Stimulated activated CD8-positive, alpha-beta memory T cell treated with anti-CD3 and anti-CD28 coated beads, Interleukin-2, amount 100 ng/mL, for 1 hour (primary cell): ENCODE measurements at places on chromosomes 12 and 14.

DNA sequence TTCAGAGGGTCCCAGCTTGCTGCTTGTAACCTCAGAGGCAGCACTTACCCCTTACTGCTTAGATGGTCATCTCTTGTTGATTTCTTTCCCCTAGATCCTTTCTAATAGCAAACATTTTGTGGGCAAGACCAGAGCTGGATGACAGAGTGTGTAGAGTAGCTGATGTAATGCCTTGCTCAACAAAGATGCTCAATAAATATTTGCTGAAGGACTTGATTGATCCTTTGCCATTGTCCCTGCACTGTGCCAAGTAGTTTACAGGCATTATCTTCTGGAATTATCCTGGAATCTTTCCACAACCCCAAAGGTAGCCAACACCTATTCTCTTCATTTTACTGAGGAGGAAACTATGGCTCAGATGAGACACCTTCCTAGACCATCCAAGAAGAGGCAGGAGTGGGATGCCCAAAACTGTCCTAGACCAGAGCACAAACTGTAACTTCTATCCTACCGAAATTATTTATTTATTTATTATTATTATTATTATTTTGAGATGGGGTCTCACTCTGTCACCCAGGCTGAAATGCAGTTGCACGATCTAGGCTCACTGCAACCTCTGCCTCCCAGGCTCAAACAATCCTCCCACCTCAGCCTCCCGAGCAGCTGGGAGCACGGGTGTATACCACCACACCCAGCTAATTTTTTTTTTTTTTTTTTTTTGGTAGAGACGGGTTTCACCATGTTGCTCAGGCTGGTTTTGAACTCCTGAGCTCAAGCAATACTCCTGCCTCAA, 1.4 kb downstream of the MMAB start:
- no peak for DNase-seq

GRCh38 chr12:23930599-23930998, 18.9 kb downstream of the SOX5 start:
- no peak for DNase-seq

- DNase-seq = no peak
Observed at GRCh38 chr14:79278798-79279644, 932.3 kb downstream of the DIO2 start.

DNA sequence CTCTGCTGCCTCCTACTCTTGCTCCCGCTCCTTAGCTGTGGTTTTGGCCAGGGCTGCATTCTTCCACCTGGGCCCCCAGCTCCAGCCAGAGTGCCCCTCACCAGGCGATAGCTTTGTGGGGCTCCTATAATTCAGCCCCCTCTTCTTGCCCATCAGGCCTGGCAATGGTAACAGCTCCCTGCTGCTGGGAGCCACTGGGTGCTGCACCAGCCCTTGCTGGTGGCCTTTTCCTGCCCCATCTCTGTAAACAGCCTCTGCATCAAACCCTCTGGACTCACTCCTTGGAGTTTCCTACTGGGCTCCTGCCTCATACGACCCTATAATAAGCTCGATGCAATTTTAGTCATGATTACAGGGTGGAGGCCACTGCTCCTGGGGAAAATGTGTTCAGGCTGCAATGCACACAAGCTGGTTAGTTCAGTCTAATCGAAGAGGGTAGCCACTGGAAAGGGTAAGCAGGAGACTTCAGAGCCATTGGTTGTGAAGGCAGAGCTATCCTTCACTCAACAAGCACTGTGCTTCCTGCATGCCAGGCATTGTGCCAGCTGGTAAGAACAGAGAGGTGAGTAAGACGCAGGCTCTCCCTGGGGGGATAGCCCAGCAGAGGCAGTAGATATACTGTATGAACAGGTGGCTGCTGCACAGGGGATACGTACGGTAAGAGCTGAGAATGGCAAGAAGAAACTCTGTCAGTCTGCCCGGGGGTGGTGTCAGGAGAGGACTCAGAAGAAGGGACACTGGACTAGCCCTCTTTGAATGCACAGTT, 24.7 kb downstream of the CLMN start:
- no peak for DNase-seq

DNA sequence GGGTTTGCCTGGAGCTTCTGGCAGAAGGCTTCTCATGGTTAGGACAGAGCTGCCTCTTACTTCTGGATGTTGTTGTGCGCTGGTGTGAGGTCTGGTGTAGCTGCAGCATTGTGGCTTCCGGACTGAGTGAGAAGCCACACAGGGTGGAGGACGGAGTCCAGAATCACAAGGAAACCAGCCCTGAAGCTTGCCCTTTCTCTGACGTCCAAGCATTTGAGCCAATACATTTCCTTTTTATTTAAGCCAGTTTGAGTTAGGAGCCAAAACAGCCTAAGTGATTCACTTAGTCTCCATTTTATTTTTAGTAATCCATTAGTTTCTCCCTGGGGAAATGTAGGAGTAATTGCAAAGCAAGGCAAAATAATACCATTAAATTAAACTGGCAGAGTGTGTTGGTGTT, 402.4 kb upstream of the RGS6 start:
- DNase-seq = no peak

- DNase-seq = no peak
Observed at GRCh38 chr12:16349131-16349460, 1.7 kb downstream of the MGST1 start.

GRCh38 chr14:96626121-96626768, 124.1 kb downstream of the PAPOLA start:
- no peak for DNase-seq

GRCh38 chr14:24093901-24094840, at the start of gene PCK2:
Gene PCK2, plus strand, starts transcription at chr14:24094311. Its CDS starts 95 bp downstream, at chr14:24094406.
- DNase-seq = peak; percentile 47

DNA sequence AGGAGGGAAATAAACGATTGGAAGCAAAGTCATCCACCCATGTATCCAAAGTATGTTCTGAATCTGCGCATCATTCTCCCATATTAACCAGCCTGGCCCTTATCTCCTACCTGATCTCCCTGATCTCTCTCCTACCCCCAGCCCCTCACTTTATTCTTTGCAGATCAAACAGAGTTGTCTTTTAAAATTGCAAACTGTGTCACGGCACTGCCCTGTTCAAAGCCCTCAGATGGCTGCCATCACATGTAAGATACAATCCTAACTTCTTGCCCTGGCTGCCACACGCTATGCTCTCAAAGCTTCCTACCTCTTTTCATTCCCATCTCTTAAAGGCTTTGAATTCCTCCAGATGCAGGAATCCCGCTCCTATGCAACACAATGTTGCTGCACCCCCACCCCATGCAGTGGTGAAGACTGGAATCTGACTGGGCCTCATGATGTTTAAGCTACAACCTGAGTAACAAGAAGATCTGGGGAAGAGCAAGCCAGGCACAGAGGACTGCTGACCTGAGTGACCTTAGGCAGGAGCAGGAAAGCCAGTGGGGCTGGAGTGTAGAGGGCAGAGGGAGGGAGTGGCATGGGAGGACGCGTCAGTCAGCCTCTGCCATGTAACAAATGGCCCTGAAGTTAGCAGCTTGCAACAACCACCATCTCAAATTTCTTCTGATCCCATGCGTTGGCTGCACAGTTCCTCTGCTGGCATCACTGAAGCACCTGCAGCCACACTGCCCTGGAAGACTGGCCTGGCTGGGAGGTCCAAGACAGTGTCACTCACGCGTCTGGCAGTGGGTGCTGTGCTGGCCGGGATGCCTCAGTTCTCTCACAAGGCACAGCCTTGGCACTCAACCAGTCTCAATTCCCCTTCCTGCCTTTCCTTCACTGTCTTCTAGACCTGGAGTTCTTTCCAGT, 382.8 kb downstream of the BCL11B start:
- DNase-seq = no peak

GRCh38 chr12:52522346-52523011, 2.3 kb upstream of the KRT5 start:
- no peak for DNase-seq

DNA sequence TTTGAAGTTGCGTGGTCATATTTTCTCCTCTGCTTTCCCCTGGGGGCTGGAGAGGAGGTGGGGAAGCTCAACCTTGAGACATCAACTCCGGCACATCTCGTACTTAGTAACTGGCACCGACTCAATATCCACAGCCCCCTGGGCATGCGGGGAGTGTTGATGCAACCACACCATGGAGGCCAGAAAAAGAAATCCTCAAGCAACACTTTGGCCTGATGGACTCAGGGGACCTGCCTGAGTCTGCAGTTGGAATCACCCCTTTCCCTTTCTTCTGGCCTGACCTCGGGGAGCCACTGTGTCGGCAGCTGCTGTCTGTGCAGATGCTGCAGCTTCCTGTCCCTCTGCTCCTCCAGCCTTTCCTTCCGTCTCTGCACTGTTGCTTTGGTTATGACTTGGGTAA, 11.4 kb upstream of the AACS start:
- no peak for DNase-seq

- DNase-seq = no peak
Observed at GRCh38 chr14:52043690-52044089, 25.2 kb downstream of the NID2 start.

GRCh38 chr12:45231515-45232145, 15.7 kb downstream of the ANO6 start:
- no peak for DNase-seq

DNA sequence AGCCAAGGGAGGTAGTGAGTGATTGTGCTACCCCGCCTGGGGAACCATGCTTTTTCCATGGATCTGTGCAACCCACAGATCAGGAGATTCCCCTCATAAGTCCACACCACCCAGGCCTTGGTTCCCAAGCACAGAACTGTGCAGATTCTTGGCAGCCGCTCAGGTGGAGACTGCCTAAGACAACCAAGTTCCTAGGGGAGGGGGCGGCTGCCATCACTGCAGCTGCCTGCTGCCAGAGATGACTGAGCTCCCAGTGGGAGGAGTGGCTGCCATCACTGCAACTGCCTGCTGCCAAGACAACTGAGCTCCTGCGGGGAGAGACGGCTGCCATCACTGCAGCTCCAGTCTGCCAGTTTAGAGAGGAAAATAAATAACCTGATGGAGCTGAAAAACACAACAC, 138.3 kb upstream of the GARIN2 start:
- DNase-seq = no peak

- DNase-seq = no peak
Observed at GRCh38 chr12:48000878-48001504, 3.3 kb downstream of the COL2A1 start.

DNA sequence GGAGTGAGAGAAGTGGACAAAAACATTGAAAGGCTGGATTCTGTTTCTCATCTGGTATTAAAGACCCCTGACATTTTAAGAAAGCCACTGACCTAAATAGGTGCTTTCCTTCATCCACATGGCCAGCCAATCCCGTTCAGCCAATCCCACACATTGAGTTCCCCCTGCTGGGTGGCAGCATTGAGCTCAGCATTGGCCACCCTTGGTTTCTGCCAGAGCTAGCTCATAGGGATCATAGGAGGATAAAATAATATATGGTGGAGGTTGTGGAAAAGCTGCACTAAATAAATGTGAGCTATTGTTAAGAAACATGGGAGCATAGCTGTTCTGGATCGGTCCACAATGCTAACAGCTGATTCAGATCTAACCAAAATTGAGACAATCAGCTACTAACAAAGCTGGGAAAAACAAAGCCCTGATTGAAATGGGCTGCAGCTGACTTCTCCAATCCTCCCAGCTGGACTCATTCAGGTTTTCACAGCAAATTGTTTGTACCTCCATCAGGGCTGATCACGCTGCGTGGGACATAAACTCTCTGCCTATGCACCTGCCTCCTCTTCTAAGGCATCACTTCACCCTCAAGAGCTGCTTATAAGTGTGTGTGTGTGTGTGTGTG, 256.5 kb downstream of the EMP1 start:
- no peak for DNase-seq
